ENCODE measurements at places on chromosomes 7 and 10. TPM values are rescaled to one million over a fixed set of nuclear protein-coding genes. Genes with fewer than 3 reads are reported as not detected.

GRCh38 chr7:56495165-56495564 is 378.9 kb upstream of the NUPR2 start:
- no peaks in the 10 kb centered on the region for H3K27me3 ChIP-seq
- no peaks in the 10 kb centered on the region for H3K4me1 ChIP-seq
- no peak overlapping the region for H3K27ac ChIP-seq
- peaks cover 21% of the 10 kb centered on the region for H3K36me3 ChIP-seq
- no peak for DNase-seq
- no peak overlapping the region for H3K4me3 ChIP-seq

NPY4R gene
- total RNA-seq, result not detected

DNA sequence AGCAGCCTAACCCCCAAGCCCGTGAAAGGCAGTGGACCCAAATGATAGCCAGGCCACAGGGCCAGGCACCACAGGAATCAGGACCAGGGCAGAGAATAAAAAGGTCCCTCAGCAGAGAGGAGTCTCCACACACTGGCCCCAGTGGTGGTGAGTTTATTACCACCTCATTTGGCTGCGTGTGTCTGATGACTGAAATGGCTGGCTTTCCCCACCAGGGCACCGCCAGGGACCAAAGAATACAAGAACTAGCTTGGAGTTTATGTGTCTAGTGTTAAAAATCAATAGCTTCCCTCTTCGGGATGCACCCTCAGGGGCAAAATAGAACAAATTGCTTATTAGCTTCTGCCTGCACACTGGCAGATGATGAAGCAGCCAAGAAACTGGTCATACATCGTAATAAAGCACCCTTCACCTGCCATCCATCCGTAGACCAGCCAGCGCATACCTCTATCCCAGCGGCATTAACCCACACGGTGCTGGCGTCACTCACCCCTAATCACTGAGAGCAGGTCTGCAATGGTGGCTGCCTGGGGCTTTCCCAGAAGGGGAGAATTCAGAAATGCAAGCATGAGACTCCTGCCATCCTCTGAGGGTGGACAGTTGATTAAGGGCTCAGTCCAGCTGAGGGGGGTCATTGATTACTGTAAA is 223.7 kb upstream of the ZMIZ1 start:
- no peak overlapping the region for H3K27ac ChIP-seq
- no peaks in the 10 kb centered on the region for H3K27me3 ChIP-seq
- no peaks in the 10 kb centered on the region for H3K36me3 ChIP-seq
- DNase-seq, result no peak
- H3K4me1 ChIP-seq, result no peaks in the 10 kb centered on the region

DNA sequence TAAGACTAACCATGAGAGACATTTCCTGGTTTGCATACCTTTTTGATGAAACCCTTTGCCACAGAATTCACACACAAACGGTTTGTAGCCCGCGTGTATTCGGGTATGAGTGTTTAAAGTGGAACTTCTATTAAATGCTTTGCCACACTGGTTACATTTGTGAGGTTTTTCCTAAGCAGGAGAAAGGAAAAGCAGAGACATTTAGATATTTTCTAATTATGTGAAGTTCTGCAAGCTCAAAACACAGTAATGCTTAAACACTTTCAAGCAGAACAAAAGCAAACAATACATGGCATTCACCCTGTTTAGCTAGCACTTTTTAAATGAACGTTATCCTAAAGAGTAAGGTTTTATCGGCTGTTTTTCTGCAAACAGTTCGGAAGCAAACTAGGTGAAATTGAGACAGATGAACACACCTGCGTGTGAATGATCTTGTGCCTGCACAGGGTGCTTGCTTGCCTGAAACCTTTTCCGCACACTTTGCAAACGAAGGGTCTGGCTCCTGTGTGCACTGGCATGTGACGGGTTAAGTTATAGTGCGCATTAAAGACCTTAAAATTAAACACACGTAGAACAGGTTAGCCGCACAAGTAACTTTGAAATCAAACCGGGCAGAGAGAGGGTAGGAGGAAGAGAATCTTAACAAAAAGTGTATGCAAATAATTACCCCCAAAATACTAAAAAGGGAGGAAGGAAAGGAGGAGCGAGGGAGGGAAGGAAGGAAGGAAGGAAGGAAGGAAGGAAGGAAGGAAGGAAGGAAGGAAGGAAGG is 1.6 kb downstream of the FEZF1 start:
- DNase-seq, result no peak
- H3K36me3 ChIP-seq, result peaks cover 11% of the 10 kb centered on the region
- no peak overlapping the region for H3K27ac ChIP-seq
- no peak overlapping the region for H3K4me3 ChIP-seq

DNA sequence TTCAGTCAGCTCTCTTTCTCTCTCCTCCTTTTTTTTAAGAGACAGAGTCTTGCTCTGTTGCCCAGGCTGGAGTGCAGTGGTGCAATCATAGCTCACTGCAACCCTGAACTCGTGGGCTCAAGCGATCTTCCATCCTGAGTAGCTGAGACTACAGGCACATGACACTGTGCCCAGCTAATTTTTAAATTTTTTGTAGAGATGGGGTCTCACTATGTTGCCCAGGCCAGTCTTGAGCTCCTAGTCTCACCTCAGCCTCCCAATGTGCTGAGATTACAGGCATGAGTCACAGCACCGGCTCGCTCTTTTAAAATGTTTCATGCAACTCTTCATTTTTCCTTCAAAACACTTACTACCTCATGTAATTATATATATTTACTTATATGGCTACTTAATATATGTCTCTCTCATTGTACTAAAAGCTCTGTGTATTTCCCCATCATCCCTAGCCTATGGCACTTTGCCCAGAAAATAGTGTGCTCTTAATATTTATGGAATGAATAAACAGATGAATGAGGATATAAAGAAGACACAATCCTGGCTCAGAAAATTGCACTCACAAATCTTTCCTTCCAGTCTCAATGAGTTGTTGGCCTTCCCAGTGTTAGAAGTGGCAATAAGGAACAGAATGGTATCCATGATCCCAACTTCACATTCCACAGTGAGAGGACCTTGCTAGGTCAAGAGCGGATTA is 33.9 kb downstream of the EBLN1 start:
- peaks cover 12% of the 10 kb centered on the region for H3K27me3 ChIP-seq
- no peak overlapping the region for H3K27ac ChIP-seq
- no peak overlapping the region for H3K4me3 ChIP-seq
- H3K4me1 ChIP-seq, result no peaks in the 10 kb centered on the region
- no peak for DNase-seq
